IMR-90 (cell line): ENCODE measurements at places on chromosomes 1 and 21. TPM values are rescaled to one million over a fixed set of nuclear protein-coding genes. Genes with fewer than 3 reads are reported as not detected.

LAD1 gene
- total RNA-seq, result under 0.01 TPM in 1 of 2 replicates, not detected in the other

GRCh38 chr1:222792744-222793143 is 22.1 kb upstream of the DISP1 start:
- DNase-seq, result peak; percentile 38
- no peaks in the 10 kb centered on the region for H3K36me3 ChIP-seq
- no peaks in the 10 kb centered on the region for H3K4me1 ChIP-seq
- H3K4me3 ChIP-seq, result no peak overlapping the region
- peaks cover 6% of the 10 kb centered on the region; the same call in 1 of the 2 replicates for H3K27me3 ChIP-seq
- H3K27ac ChIP-seq, result no peak overlapping the region

DNA sequence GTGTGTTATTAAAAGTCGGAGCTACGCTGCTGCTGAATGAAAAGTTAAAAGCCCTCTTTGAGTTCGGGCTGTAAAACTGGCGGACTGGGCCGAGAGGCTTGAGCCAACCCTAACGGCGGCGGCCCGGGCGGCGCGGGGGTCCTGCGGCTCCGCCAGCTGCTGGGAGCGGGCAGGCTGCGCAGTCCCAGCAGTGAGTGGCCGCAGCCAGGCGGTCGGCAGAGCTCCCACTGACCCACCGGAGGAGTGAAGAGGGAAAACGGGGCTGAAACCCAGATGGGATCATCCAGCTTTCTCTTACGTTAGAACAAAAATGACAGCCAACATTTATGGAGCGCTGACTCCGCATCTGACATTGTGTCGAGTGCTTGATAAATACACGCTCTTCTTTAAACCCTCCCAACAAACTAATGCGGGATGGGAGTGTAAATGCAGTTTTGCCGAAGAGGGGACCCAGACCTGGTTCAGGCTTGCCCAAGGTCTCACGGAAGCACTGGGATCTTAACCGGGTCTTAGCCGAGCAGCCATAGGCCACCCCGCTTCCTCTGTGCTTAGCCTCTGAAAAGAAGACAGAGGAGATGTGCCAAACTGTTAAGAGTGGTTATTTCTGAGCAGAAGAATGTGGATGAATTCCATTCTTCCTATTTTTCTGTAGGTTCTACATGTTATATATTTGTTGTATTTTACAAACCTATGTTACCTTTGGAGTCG is 3.5 kb downstream of the GRHL3 start:
- peaks cover 72% of the 10 kb centered on the region for H3K27me3 ChIP-seq
- no peaks in the 10 kb centered on the region for H3K36me3 ChIP-seq
- DNase-seq, result no peak
- peak overlapping the region; percentile 31 for H3K4me3 ChIP-seq
- H3K4me1 ChIP-seq, result peaks cover 10% of the 10 kb centered on the region

DNA sequence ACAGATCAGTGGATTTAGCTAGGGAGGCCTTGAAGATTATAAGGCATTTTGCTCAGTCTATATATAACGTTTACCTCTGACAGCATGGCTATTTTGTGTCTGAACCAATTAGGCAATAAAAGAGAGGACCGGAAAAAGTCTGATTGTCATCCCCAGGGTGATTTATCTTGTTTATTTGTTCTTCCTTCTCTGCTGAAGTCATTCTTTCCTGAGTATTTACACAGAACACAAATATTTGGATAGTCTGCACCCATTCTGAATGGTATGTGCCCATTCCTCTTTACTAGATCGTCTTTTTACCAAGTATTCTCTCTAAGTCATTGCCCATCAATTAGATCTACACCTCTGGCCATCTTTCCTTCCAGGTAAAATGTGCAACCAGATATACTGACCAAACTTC is 1602.9 kb downstream of the KCNT2 start:
- H3K36me3 ChIP-seq, result no peaks in the 10 kb centered on the region
- no peak for DNase-seq
- H3K4me3 ChIP-seq, result no peak overlapping the region
- H3K27me3 ChIP-seq, result no peaks in the 10 kb centered on the region
- no peaks in the 10 kb centered on the region for H3K4me1 ChIP-seq

- no peaks in the 10 kb centered on the region; the same call in 1 of the 2 replicates for H3K4me1 ChIP-seq
- no peak overlapping the region for H3K27ac ChIP-seq
- no peaks in the 10 kb centered on the region for H3K36me3 ChIP-seq
- no peaks in the 10 kb centered on the region for H3K27me3 ChIP-seq
- peak; percentile 2 for DNase-seq
Measured at GRCh38 chr21:31143036-31143435, 104.8 kb upstream of the KRTAP19-8 start.

DNA sequence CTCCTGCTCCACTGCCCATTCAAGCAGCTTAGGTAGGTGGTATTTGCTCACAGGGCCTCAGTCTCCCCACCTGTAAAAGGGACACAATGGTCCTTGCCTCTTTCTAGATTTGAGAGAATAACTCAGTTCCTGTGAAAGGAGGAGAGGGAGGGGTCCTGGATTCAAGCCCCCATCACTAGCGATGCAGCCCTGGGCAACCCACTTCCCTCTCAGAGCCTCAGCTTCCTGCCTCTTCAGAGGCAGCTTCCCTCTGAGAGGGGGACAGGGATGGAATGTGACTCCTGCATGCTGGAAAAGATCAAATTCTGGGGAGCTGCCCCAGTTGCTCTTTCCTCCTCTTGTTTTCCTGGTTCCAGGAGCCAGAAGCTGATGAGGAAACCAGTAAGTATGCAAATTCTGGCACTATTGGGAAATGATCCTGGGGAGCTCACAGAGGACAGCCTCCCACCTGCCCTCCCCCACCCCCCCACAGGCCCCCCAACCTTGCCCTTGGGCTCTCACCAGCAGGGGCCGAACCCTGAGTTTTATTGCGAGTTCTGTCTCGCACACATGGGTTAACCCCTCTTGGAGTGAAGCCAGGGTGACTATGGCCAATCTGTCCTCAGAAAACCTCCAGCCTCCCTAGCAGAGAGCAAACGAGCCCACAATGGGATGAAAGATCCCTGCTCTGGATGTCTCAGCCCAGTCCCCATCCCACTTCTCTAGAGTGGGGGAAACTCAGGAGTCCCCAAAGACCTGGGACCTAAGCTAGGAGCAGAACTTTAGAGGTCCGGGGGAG is 11.7 kb downstream of the ZC3H12A start:
- peaks cover 37% of the 10 kb centered on the region for H3K36me3 ChIP-seq
- peak overlapping the region; percentile 50 for H3K27ac ChIP-seq
- H3K4me1 ChIP-seq, result peaks cover 22% of the 10 kb centered on the region
- no peak for DNase-seq
- no peaks in the 10 kb centered on the region for H3K27me3 ChIP-seq

DNA sequence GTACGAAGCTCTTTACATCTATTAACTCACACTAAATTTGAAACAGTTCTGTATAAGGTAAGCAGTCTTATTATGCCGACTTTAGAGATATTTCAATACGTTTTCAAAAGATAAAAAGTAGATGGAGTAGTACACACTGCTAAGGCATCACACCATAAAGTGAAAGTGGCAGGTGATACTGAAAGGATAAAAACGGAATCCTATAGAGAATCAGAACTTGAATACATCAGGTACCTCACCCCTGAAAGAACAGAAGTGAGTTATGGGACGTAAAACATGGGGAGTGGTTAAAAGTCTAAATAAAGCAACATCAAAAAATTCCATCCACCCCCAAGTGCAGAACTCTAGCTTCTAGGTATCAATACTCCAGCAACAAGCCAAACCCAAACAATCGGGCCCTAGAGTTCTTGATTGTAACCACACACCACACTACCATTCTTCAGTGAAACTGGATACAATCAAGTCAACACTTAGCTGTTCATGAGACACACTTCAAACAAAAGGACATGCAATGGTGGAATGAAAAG is 142.6 kb downstream of the SMYD3 start:
- no peaks in the 10 kb centered on the region for H3K27me3 ChIP-seq
- no peaks in the 10 kb centered on the region for H3K36me3 ChIP-seq
- H3K4me1 ChIP-seq, result no peaks in the 10 kb centered on the region

DNA sequence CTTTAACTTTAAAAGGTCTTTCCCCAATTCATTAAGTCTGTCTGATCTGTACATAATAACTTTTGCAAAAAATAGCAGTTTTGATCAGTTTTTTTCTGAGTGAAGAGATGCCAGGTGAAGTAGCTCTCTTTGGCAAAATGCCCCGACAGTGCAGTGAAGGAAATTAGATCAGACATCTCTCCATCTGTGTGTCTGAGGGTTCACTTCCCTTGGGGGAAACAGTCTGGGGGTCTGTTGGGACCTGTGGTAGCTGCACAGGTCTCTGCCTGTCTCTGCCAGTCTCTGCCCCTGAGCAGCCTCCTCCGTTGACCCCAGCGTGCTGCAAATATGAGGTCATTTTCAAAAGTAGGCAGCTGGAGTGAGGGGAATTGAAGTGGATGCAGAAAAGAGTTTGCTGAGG is 54.5 kb downstream of the TBCE start:
- no peaks in the 10 kb centered on the region for H3K27me3 ChIP-seq
- no peak overlapping the region for H3K27ac ChIP-seq
- H3K4me1 ChIP-seq, result 0 out of 2 replicates have a peak, but pooled peaks cover 2% of the 10 kb centered on the region
- DNase-seq, result no peak

DNA sequence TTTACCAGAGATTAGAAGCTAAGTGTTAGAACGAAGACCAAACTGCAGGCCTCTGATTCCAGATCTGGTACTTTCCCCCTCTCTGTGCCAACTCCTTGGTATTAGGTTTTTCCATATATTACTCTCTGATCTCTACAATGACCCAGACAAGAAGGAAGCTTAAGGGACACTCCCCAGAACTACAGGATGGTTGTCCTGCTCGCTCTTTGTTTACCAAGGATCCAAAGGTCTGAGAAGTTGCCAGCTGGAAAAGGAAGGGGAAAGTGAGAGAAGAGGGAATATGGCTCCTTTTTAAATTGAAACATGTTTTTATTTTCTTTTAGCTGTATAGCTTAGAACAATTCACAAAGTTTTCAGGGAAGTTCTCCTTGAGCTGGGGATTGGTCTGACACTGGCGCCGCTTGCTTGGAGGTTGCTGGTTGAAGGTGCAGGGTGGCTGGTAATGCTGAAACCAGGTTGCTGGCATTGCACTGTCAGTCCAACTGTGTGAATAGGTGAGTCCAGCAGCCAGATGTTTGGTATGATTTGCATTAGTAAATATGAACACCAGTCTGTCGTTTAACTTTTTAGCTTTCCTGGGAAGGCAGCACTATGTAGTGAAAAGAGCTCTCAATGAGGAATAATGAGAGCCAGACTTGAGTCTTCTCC is 89.3 kb downstream of the NOS1AP start:
- no peak overlapping the region for H3K27ac ChIP-seq
- no peak overlapping the region for H3K4me3 ChIP-seq
- no peaks in the 10 kb centered on the region for H3K4me1 ChIP-seq
- DNase-seq, result no peak
- H3K36me3 ChIP-seq, result no peaks in the 10 kb centered on the region

DNA sequence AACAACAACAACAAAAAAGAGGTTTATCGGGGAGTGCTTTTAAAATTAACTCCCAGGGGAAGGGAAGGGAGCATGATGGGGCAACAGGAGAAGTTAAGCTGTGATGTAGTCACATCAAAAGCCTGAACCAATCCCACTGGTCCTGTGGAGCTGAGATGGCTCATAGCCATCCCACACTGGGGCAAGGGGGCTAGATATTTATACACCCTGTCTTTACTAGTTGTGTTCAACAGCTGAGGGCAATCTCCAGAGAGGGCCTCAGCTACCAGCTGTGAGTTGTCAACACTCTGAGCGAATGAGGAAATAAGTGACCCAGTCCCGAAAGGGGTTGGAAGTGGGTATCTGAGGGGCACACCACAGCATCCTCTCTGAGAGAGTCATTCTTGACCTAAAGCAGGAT is 31.0 kb upstream of the CREG1 start:
- H3K27ac ChIP-seq, result no peak overlapping the region
- H3K4me3 ChIP-seq, result no peak overlapping the region
- H3K36me3 ChIP-seq, result no peaks in the 10 kb centered on the region
- DNase-seq, result no peak

- no peaks in the 10 kb centered on the region for H3K27me3 ChIP-seq
- H3K36me3 ChIP-seq, result peaks cover 29% of the 10 kb centered on the region
- no peak overlapping the region for H3K4me3 ChIP-seq
- H3K27ac ChIP-seq, result no peak overlapping the region
Measured at GRCh38 chr1:180939711-180940103, 27.0 kb downstream of the KIAA1614 start.

DNA sequence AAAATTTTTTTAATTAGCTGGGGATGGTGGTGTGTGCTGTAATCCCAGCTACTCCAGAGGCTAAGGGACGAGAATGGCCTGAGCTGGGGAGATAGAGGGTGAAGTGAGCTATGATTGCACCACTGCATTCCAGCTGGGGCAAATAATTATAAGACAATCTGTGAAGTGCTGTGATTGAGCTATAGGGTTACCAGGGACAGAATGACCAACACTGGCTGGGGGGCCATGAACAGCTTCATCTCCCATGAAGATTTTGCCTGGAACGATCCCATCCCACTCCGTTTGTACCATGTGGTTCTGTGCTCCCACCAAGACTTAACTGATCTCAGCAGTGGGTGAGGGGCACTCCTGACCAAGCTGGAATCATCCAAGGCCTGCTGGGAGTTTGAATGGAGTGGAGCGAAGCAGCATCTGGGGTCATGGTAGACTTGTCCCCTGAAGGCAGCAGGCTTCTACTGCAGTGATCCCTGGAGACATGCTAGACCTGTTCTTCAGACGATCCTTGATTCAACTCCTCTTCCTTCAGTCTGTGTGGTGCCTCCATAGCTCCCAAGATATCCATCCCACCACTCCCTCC is 53.6 kb upstream of the CTPS1 start:
- H3K27me3 ChIP-seq, result peaks cover 16% of the 10 kb centered on the region
- H3K4me3 ChIP-seq, result no peak overlapping the region
- no peaks in the 10 kb centered on the region for H3K36me3 ChIP-seq
- H3K27ac ChIP-seq, result no peak overlapping the region
- DNase-seq, result no peak

DNA sequence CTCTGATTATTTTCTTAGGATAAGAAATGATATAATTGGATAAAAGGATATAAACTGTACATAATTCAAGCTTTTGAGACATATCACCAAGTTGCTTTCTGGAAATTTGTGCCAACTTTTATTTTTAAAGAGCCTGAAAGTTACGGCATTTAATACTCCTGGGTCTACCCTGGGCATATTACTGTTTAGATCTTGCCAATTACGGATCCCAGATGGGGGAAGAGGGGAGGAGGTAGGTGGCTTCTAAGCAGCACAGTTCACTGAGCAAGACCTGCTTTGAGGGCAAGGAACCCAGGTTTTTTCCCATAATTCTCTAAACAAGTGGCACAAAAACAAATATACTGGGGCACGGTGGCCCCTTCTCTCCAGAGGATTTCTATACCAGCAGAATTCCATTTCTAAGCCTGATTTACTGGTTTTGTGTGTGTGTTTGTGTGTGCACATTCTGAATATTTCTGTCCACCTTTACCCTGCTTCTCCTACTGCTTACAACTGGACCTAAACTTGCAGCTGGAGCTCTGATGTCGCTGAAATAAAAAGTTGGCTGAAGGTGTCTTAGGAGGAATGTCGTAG is 76.7 kb downstream of the LAMC2 start:
- no peak for DNase-seq
- H3K4me1 ChIP-seq, result peaks cover 4% of the 10 kb centered on the region
- H3K27me3 ChIP-seq, result peaks cover 2% of the 10 kb centered on the region; the same call in 1 of the 2 replicates
- no peak overlapping the region for H3K27ac ChIP-seq
- H3K4me3 ChIP-seq, result no peak overlapping the region

GRCh38 chr1:176954242-176954641 is 210.3 kb downstream of the ASTN1 start:
- no peak overlapping the region for H3K4me3 ChIP-seq
- H3K27me3 ChIP-seq, result no peaks in the 10 kb centered on the region
- no peak overlapping the region for H3K27ac ChIP-seq
